Fibroblast of lung (primary cell): ENCODE measurements at places on chromosomes 5 and 9. TPM values are rescaled to one million over a fixed set of nuclear protein-coding genes. Genes with fewer than 3 reads are reported as not detected.

The SLC36A2 gene
- total RNA-seq = not detected in 2 replicates

The SOHLH1 gene
- total RNA-seq = not detected in 2 replicates

The FOXB2 gene
- total RNA-seq = not detected in 2 replicates

The DAB2 gene
- total RNA-seq = 161 and 217 TPM in 2 replicates

The ST8SIA4 gene
- total RNA-seq = 0.26 and 0.33 TPM in 2 replicates

The ACOT12 gene
- total RNA-seq = 0.26 and 2.0 TPM in 2 replicates

The FOXD4L4 gene
- total RNA-seq = 0.26 TPM in 1 of 2 replicates, not detected in the other

The CENPH gene
- total RNA-seq = 4.1 and 10.9 TPM in 2 replicates

The TBC1D13 gene
- 7.4 and 9.2 TPM in 2 replicates for total RNA-seq

The ENTPD8 gene
- total RNA-seq = under 0.01 TPM in 1 of 2 replicates, not detected in the other

The ACSL6 gene
- total RNA-seq = 0.26 and 0.33 TPM in 2 replicates

The SOX30 gene
- under 0.01 TPM in 1 of 2 replicates, not detected in the other for total RNA-seq

The PDZD2 gene
- total RNA-seq = under 0.01 and 0.33 TPM in 2 replicates

The SYK gene
- total RNA-seq = not detected in 2 replicates

The OR1Q1 gene
- not detected in 2 replicates for total RNA-seq

The TIMD4 gene
- total RNA-seq = not detected in 2 replicates

The RXFP3 gene
- not detected in 2 replicates for total RNA-seq

The PSD2 gene
- total RNA-seq = under 0.01 and 0.17 TPM in 2 replicates

The CDC25C gene
- total RNA-seq = 0.26 and 3.0 TPM in 2 replicates

The CDH18 gene
- 0.33 TPM in 1 of 2 replicates, not detected in the other for total RNA-seq
